ENCODE measurements at places on chromosomes 1 and 21.

GRCh38 chr21:46190491-46191131 lies 6.4 kb upstream of the SPATC1L start:
- no peak for DNase-seq

GRCh38 chr21:17495680-17496079 lies 17.2 kb upstream of the CXADR start:
- DNase-seq: no peak

DNA sequence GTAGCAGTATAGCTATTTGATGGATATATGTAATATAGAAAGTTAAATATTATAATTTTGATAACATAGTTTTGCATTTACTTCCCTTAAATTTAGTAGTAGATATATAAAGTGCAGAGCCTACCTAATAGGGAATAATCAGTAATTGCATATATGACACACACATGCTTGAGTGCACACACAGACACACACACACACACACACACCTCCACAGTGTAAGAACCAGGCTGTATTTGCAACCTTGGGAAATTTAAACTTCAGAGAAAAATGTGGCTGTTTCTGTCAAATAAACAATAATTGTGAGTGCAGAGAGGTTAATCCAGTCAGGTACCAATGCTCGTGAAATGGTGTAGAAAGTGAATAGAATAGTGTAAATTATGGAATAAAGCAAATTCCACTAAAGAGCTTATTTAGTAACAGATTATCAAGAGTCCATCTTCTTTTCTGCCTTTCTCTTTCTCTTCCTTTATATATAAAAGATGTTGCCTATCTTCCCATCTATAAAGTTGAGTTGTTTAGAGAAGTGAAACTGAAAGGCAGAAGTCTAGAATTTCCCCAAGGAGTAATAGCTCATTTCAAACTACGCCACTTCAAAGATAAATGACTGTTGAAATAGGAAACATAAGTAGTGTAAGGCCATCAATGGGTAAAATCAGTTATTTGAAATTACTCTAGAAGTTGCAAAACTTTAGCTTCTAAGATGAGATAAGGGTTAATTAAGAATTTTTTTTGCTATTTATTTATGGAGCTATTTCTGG lies 273.7 kb downstream of the SRGAP2C start:
- DNase-seq: no peak

GRCh38 chr1:108601708-108602410 lies 42.0 kb downstream of the EEIG2 start:
- DNase-seq: no peak

DNA sequence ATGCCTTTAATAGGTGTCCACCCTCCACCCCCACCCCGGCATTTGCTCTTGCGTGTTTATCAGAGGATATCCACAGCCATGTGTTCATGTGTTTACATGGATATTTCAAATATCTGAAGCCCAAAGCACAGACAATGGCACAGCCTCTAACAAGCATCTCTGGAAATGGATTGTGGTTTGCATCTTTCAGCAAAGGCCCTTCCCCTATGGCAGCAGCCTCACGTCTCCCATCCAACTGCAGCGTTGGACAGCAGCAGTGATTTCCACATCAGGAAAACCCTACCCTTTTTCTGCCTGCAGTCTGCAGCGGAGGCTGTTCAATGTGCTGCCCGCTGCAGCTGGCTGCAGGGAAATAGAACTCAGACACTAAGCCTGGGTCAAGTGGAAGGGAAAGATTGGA lies 1.6 kb downstream of the RASSF5 start:
- DNase-seq: no peak

- no peak for DNase-seq
Measured at GRCh38 chr1:167225920-167226319, 5.2 kb downstream of the POU2F1 start.

GRCh38 chr1:63148825-63149645 lies 173.3 kb upstream of the FOXD3 start:
- no peak for DNase-seq

GRCh38 chr1:166384948-166385347 lies 218.1 kb upstream of the FAM78B start:
- DNase-seq: no peak

GRCh38 chr21:44932408-44933181 lies 7.2 kb upstream of the SLX9 start:
- no peak for DNase-seq

GRCh38 chr21:41778930-41779600 lies 12.2 kb upstream of the RIPK4 start:
- no peak for DNase-seq

DNA sequence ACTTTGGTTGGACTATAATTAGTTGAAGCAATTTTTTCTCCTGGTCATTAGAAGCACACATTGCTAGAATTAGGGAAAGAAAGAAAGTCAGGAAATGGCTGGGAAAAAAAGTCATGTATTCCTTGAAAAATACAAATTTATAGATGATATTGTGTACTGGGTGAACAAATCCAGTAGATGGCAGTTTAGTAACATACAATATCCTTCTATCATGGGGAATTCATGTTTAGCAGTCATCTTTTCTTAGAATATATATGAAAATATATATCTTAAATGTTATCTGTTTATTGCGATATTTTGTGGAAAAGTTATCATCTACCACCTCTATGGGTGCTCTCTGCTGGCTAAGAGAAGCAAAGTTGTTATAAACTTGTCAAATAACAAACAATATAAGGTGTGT lies 13.1 kb upstream of the ZRANB2 start:
- no peak for DNase-seq

GRCh38 chr1:6121021-6121421 lies 59.1 kb downstream of the CHD5 start:
- no peak for DNase-seq

GRCh38 chr1:222243902-222244301 lies 304.0 kb downstream of the HHIPL2 start:
- DNase-seq: no peak

GRCh38 chr1:182304627-182305026 lies 87.0 kb downstream of the GLUL start:
- DNase-seq: no peak

GRCh38 chr1:16162163-16162822 lies 6.4 kb upstream of the EPHA2 start:
- no peak for DNase-seq

DNA sequence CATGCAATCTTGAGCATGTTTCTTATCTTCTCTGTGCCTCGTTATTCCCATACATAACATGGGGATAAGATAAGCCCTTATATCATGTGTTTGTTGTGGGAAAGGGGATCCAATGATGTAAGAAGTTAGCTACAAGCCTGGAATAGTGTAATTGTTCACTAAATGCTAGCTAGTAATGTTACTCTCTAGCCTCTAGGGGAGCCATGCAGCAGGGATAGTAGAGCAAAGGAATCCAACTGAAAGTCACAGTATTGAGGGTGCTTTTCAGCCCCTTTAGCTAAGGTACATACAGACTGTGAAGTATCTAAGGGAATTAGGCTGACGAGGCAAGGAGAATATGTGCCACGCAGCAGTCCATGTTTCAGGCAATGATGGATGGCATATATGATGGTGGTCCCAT lies 46.9 kb downstream of the IL23R start:
- DNase-seq: no peak

GRCh38 chr21:39707316-39707715 lies 37.7 kb upstream of the IGSF5 start:
- DNase-seq: no peak

- DNase-seq: no peak
Measured at GRCh38 chr21:37532868-37533780, 166.6 kb downstream of the DYRK1A start.

DNA sequence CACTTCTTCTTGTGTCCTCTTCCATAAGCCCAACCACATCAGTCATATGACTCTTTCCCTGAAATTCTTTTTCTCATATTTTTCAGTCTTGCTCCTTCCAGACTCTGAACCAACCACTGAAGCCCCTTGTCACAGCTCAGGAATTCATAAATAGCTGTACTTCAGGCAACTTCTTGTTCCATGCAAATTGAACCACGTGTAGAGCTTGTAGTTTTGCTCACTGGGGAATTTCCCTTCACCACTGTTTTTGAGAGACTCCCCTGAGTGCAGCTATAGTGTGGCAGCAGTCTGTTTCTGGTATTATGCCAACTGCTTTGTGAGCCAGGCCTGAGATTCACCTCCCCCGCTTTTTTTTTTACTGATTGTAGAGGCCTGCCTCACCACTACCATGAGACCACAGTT lies 150.3 kb upstream of the SPAG17 start:
- DNase-seq: no peak

DNA sequence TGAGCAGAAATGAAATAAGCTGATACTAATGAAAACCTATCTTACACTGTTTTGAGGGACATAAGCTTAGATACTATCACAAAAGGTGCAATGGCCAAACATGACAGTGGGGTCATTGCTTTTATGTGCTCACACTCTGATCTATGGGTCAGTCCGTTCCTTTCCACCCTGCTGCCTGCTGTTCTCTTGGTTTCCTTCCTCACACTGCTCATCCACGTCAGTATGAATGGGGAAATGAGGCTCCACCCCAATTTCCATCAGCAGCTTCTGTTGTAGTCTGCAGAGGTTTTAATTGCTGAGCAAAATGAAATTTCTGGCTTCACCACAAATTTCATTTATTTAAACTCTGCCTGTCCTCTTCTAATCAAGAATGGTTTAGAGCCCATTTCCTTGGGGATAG lies 155.2 kb downstream of the GABPA start:
- no peak for DNase-seq

GRCh38 chr1:182268669-182269068 lies 122.9 kb downstream of the GLUL start:
- no peak for DNase-seq

GRCh38 chr1:87814573-87814972 lies 485.9 kb downstream of the LMO4 start:
- no peak for DNase-seq

- no peak for DNase-seq
Measured at GRCh38 chr1:75265792-75266191, 131.6 kb downstream of the LHX8 start.

- DNase-seq: no peak
Measured at GRCh38 chr1:12514590-12514989, 103.4 kb downstream of the DHRS3 start.

DNA sequence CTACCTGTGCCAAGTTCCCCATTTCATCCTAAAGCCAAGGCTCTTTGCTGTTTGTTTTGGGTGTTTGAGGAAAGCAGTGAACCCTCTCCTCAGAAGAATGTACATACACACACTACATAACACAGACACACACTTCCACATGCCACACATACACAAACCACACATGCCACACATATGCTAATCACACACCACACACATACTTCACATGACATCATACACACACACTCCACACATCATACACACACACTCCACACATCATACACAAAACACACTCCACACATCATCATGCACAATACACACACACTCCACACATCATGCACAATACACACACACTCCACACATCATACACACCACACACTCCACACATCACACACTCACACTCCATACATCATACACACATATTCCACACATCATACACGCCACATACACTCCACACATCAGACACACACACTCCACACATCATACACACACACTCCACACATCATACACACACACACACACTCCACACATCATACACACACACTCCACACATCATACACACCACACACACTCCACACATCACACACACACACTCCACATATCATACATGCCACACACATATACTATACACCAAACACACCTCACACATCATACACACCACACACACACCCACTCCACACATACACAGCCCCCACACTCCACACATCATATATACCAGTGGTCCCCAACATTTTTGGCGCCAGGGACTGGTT lies 22.7 kb upstream of the ZNF436 start:
- no peak for DNase-seq

DNA sequence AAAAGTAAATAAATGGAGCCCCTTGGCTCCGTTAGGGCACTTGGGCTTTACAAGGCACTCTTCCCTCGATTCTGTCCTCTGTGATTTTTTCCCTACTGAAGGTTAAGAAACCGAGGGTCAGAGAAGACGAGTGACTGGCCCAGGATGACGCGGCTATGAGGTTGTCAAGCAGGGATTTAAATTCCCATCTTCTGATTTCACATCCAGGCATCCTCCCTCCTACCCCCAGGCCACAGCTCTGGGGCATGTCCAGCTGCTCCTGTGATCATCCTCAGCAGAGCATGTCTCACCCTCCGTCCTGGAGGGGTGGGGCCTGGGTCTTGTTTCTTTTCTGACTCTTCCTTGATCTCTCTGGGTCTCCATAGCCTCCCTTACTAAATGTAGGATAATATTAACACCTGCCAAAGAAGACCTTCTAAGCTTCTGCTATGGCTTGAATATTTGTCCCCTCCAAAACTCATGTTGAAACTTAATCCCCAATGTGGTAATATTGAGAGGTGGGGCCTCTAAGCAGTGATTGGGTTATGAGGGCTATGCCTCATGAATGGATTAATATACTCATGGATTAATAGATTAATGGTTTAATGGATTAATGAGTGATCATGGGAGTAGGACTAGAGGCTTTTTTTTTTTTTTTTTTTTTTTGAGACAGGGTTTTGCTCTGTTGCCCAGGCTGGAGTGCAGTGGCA lies 4.6 kb downstream of the CRYBG2 start:
- no peak for DNase-seq

- DNase-seq: no peak
Measured at GRCh38 chr21:43306911-43307676, 119.8 kb downstream of the SIK1 start.

DNA sequence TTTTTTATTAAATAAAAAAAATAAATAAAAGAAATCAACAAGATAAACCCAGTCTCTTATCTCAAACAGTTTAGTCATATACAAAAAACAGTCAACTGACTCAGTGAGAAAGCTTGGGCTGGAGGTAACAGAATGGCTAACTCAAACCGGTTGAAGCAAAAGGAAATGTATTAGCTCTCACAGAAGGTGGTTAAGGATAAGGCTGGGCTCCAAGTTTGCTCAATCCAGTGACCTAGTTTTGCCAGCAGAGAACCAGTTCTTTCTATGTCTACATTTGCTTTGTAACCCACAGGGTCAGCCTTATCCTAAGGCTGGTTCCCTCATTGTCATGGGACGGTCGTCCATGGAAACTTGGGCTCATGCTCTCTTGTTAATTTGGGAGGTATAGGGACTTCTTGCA lies 144.5 kb upstream of the L1TD1 start:
- DNase-seq: no peak

DNA sequence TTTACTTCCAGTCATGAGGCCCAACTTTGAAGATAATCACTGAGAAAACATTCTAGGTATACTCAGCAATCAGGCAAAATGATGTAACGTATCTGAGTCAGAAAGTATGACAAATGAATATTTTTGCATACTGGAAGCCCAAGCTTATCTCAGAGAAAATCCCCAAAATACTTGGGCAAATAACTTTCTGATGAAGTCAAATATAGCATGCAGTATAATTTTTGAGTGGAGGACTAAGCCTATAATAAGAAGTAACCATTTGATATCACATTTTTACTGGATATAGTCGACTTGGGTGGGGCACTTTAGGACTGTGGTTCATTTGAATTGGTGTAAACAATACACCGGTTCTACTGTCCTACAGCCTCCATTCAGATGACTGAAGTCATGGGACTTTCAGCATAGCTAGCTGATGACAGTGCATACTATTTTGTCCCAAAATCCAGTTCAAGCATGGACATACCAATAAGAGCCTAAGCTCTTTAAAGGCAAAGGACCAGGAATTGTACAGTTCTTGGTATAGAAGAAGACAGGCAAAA lies 2.3 kb upstream of the GADD45A start:
- no peak for DNase-seq

Measured in thoracic aorta (tissue), 2 donors.